ENCODE measurements at places on chromosomes 5 and 9.

GRCh38 chr9:20040991-20041696 is 252.3 kb upstream of the SLC24A2 start:
- no peak for DNase-seq

GRCh38 chr5:153308282-153308681 is 182.2 kb upstream of the GRIA1 start:
- no peak for DNase-seq

DNA sequence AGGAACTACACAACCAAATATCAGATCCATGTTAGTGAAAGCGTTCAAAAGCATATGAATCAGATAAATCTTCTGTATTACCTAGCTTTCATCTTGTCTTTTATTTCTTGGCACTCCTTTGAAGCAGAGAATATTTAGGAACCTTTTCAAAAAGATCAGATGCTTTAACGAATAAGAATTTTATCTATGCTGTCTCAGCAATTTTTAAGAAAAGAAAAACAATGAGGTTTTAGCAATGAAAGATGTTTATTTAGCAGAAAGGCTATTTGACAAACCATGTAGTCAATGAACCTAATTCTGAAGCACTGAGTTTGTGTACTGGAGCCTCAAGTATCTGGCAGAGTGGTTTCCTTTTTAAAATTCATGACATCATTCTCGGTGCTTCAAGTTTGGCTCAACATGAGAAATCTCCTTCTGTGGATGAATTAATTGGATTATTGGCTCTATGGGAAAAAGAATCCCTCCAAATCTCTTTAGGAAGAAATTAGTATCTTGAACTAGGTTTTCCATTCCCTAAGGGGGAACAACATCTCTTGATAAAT is 534.7 kb downstream of the CAAP1 start:
- DNase-seq = no peak

- DNase-seq = peak; percentile 24
These were observed 1.0 kb upstream of the IL12B start for GRCh38 chr5:159331093-159331973.

DNA sequence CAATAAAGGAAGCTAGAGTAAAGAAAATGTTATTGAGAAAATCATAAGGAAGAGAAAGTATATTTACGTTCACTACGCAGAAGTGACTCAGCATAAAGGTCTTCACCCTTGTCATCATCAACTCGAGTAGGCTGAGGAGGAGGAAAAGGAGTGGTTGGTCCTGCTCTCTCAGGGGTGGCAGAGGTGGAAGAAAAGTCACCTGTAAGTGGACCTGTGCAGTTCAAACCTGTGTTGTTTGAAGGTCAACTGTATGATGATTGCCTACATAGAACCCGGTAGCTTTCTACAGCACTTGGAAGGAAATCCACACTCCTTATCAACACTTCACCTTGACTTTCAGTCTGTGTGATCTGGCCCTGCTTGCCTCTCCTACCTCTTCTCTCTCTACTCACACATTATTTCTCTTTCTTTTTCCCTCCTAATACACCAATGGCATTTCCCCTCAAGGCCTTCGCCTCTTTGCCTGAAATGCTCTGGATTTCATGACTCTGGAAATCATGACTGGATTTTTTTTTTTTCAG is 109.3 kb upstream of the CPEB4 start:
- no peak for DNase-seq

DNA sequence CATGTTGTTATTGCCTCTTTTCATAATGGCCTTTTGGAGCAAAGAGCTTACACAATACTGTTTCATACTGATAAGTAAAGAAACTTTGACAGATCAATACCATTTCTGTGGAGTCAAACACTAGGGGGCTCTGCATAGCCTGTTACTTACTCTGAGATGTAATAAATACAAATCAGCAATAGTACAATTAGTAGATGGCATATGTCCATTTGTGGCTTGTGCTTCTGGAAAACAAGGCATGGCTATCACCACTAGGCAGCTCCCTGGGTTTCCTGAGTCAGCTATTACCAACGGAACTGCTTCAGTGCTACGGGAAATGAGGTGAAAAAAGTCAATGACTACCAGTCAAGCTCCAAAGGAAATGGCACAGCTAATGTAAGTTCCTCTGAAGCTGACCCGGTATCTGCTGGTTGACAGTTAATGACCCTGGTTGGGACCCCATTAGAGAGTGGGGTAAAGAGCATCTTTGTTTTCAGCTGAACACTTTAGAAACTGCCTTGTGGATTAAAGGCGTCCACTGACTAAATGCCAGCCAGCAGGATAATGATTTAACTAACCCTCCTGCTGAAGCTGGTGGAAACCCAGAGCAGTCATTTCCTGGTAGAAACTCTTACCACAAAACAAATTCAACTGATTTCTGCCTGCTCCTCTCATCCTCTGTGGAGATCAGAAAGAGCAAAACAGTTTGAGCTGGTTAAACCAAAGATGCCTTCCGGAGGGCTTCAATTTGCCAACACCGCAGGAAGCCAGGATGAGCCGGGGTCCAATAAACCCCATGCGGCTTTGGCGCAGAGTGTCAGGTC is 69.0 kb upstream of the FAM169A start:
- DNase-seq = peak; percentile 85

GRCh38 chr5:93805616-93806379 is 64.4 kb upstream of the POU5F2 start:
- no peak for DNase-seq

- no peak for DNase-seq
These were observed 1.1 kb downstream of the SLC35A4 start for GRCh38 chr5:140565780-140566095.
